Stimulated activated CD8-positive, alpha-beta memory T cell treated with anti-CD3 and anti-CD28 coated beads, Interleukin-7, amount 100 ng/mL, for 1 hour (primary cell): ENCODE measurements at places on chromosomes 2 and 18.

DNA sequence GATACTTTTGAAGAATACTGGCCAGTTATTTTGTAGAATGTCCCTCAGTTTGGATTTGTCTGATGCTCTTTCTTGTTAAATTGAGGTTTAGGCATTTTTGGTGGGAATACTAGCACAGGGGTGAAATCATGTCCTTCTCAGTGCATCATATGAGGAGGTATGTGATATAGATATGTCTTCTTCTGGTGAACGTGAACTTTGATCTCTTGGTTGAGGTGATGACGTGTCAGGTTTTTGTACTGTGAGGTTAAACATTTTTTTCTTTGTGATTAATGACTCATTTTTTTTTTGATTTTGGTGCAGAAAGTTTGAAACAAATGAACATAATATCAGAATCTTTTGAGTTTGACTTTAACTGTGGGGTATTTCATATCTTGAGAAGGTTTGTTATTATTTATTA lies 11.0 kb downstream of the ZNF407 start:
- DNase-seq: no peak

GRCh38 chr2:240703417-240704341 lies 12.0 kb downstream of the AQP12A start:
- no peak for DNase-seq

DNA sequence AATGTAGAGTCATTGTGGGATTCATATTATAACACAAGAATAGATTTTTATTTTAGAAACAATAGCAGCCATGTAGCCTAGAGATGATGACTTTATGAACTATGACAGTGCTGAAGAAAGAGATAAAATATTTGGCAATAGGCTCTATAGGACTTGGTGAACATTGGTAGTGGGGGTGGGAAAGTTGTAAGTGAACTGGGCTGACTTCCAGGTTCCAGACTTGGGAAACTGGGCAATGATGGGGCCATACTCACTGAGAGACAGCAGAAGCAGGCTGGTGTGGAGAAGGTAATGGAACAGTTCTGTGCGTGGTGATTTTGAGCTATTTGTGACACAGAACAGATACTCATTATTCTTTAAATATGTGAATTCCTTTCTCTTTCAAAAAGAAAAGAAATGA lies 470.3 kb upstream of the HNRNPA3 start:
- DNase-seq: no peak

DNA sequence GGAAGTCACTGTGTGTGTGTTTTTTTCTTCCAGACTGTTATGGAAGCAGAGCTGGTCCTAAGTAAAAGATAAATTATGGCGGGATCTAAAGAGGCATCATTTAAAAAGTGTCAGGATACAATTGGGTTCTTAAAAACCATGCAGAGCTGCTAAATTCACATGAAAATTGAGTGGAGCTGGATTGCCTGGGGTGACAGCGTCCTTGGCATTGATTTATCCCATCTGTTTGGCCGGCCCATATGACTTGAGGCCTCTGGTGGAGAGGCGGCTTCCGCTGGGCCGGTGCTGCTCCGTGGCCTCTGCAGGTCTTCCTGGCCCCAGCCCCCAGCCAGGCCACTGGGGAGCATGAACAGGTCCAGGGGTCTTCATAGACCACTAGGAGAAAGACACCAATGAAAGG lies 165.5 kb downstream of the GLI2 start:
- DNase-seq: no peak

- no peak for DNase-seq
Measured at GRCh38 chr2:58939388-58939787, 698.3 kb upstream of the FANCL start.

GRCh38 chr2:20488201-20488641 lies 41.3 kb downstream of the RHOB start:
- no peak for DNase-seq

DNA sequence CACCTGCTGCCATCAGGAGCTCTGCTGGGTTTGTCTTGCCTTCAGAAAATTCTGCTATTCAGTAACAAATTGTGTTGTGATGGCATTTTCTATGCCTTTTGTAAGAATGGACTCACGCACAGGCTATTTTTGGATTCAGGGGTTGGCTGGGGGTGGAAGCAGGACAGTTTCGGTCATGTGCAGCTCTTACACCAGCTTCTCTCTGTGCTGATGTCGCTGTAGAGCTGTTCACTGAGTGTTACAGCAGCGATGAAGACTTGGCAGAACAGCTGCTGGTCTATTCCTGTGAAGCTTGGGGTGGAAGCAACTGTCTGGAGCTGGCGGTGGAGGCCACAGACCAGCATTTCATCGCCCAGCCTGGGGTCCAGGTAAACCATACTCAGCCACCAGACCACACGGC lies 49.2 kb downstream of the TRPM8 start:
- DNase-seq: no peak

GRCh38 chr18:61435064-61435652 lies 101.9 kb downstream of the CDH20 start:
- DNase-seq: no peak

DNA sequence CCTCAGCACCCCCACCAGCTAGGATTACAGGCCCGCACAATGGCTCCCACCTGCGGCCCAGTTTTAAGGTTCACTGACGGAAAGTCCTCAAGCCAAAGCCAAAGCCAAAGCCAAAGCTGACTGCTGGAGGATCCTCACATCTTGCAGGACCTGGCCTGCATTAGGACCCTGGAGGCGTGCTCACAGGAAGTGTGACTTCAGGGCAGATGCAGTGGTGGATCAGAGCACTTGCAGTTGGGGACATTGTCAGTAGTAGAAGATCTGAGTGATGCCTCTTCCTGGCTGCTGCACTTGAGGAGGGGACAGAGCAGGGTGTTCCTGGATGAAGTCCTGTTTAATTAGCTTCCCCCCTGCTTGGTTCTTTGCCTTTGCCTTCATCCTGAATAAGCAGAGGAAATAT lies 69.0 kb upstream of the ALPP start:
- DNase-seq: no peak

- DNase-seq: no peak
Measured at GRCh38 chr18:66461344-66461743, 142.5 kb downstream of the CDH19 start.

DNA sequence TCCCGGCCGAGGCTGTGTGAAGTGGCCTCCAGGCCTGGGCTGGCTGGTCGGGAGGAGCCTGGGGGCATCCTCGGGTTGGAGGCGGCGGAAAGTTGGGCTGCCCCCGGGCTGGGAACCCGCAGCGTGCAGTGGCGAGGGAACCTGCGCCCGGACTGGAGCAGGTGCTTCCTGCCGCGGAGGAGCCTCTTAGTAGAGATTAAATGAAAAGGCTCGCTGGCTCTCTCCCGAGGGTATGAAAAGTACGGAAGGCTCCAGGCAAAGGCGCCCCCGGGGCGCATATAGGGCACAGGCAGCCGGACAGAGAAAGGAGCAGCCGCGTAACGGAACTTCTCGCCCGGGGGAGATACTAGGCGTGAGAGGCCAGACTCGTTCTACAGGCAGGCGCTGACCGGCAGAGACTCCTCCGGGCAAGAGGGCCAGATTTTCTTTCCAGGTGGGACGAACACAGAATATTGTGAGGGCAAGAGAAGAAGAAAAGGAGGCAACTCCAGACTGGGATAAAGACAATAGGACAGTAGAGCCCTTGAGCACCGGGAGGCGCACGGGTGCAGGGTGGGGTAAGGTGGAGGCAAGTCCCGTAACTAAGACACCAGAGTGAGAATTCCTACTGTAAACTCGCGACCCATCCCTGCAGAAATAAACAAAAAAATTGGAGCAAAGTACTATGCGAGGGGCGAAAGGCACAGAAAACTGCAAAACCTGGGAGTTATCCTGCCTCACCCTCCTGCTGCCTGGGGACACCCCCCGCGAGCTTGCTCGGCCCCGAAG lies 816 bp downstream of the CDH2 start:
- DNase-seq: no peak

GRCh38 chr18:74944676-74945075 lies 264.3 kb downstream of the PTGR3 start:
- DNase-seq: no peak

DNA sequence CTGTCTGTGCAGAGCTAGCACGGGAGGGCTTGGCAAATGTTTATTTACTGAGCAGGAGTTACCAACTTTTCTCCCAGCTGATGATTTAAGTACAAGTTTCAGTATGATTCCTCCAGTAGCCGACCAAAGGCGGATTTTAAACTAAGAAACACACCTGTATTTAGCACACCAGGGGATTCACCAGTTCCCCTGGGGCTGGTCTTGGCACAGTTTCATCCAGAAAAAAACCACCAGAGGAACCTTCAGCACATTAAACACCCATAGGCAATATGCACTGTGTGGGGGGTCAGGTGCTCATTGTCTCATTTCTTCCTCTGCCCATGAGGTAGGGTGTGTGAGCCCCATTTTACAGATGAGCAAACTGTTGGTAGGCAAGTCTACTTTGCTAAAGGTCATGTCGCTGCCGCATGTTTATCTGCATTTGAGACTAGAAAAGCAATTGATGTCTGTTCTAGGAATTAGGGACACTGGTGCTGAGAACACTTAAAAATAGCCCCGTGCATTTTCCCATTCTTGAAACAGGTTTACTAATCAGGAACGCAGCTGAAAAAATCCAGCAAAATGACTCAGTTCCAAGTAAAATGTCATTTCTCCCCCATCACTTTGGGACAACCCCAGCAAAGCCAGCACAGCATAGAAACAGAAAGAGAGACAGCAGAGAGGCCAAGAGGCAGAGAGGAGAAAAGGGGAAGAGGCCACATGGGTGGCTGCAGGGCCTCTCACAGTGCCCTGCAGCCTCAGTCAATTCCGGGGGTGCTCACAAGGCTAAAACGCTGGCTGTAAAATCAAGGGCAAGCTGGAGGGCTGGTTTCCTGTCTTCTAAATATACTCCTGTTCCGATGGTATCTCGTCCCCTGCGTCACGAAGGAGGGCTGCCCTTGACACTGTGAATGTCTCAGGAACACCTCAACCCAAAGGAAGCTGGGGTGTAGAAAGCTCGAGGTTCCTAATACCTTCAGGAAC lies 166.8 kb upstream of the ID2 start:
- DNase-seq: peak; percentile 29

- DNase-seq: peak; percentile 19
Measured at GRCh38 chr2:234335661-234336228, 161.1 kb downstream of the ARL4C start.

GRCh38 chr18:3605954-3606443 lies 156.0 kb downstream of the TGIF1 start:
- DNase-seq: no peak

DNA sequence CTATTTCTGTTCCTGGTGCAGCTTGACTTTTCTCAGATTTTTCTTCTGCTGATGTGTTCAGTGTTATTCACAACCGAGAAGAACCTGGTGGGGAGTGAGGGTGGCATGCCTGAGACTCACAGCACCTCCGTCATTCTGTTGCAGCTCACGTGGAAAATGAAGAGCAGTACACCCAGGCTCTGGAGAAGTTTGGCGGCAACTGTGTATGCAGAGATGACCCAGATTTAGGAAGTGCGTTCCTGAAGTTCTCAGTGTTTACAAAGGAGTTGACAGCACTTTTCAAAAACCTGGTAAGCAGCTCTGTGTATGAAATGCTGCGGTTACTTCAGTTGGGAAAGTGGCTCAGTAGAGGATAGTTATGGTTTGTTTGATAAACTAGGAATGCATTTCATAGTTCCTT lies 90.5 kb downstream of the ASAP2 start:
- no peak for DNase-seq

- DNase-seq: no peak
Measured at GRCh38 chr2:188456114-188456909, 164.6 kb downstream of the GULP1 start.

DNA sequence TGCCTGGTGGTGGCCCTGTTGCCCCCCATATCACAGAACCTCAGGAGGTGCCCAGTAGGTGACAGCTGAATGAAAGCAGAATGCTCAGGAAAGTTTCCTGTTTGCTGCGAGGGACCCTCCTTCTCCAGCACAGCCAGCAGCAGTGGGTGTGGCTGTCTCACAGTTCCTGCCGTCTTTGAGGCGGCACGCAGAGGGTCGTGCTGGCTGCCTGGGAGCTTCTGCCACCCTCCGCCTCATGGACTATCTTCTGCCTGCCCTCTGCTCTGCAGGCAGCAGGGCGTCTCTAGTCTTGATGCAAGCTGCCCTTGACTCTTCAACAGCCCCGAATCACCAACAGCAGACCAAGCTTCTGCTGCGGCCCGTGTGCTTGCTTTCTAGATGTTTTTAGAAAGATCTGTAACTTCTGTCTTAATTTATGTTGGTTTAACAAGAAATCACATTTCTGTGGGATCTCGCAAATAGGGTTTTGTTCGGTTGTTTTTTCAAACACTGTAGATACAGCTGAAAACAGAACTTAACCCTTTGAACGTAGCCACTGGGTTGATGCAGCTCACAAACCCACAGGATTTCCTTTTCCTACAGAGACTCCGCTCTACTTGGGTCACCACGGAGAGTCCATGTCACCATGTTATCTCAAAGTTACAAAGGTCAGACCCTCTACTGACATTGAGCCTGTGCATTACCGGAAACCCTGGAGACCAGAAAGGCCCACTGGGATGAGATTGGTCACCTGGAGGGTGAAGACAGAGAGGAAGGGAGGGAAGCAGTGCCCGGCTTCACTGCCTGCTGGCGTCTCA lies 144.9 kb downstream of the ACOXL start:
- no peak for DNase-seq

DNA sequence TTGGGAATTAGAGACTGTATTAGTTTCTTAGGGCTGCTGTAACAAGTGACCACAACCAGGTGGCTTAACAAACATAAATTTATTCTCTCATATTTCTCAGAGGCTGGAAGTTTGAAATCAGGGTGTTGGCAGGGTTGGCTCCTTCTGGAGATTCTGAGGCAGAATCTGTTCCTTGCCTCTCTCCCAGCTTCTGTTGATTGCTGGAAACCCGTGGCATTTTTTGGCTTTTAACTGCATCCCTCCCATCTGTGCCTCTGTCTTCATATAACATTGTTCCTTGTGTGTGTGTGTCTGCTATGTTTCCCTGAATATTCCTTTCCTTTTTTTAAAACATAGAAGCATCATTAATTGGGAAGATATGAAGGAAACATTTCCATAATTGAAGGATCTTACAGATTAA lies 448.1 kb upstream of the DCC start:
- DNase-seq: no peak

- DNase-seq: no peak
Measured at GRCh38 chr2:185181901-185182300, 556.7 kb upstream of the FSIP2 start.

- no peak for DNase-seq
Measured at GRCh38 chr2:142581491-142581890, 296.0 kb upstream of the KYNU start.

- DNase-seq: no peak
Measured at GRCh38 chr18:63344263-63344662, 22.7 kb downstream of the KDSR start.

DNA sequence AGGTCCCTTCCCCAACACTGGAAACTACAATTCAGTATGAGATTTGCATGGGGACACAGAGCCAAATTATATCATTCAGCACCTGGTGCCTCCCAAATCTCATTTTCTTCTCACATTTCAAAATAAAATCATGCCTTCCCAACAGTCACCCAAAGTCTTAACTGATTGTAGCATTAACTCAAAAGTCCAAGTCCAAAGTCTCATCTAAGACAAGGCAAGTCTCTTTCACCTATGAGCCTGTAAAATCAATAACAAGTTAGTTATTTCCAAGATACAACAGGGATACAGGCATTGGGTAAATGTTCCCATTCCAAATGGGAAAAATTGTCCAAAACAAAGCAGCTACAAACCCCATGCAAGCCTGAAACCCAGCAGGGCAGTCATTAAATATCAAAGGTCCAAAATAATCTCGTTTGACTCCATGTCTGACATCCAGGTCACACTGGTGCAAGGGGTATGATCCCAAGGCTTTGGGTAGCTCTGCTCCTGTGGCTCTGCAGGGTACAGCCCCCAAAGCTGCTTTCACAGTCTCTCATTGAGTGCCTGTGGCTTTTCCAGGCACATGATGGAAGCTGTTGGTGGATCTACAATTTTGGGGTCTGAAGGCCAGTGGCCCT lies 1370.1 kb upstream of the DDX18 start:
- DNase-seq: no peak
